Diencephalon (tissue), 1 donor: ENCODE measurements at places on chromosomes 7 and 10. TPM values are rescaled to one million over a fixed set of nuclear protein-coding genes. Genes with fewer than 3 reads are reported as not detected.

Gene AGAP5
- 9.9 TPM for total RNA-seq

Gene ABCB4
- 2.3 TPM for total RNA-seq

Gene CYP2C8
- total RNA-seq, result 4.2 TPM

Gene RNF32
- total RNA-seq, result 2.5 TPM

Gene BMPER
- total RNA-seq, result 12.2 TPM

Gene ELN
- total RNA-seq, result 33.2 TPM

Gene PCGF6
- total RNA-seq, result 13.4 TPM

Gene METTL2B
- 46.6 TPM for total RNA-seq

Gene MMD2
- 8.5 TPM for total RNA-seq

Gene P4HA1
- total RNA-seq, result 46.4 TPM

Gene LRRD1
- 0.92 TPM for total RNA-seq

Gene C10orf67
- total RNA-seq, result 1.2 TPM

Gene CCDC172
- total RNA-seq, result not detected

Gene SPDYE2B
- total RNA-seq, result not detected

Gene TYW1B
- total RNA-seq, result 2.8 TPM

Gene C10orf53
- not detected for total RNA-seq

Gene IL6
- total RNA-seq, result not detected

Gene PON2
- total RNA-seq, result 141 TPM

Gene CHST3
- 12.2 TPM for total RNA-seq

Gene HSPA12A
- 41.1 TPM for total RNA-seq

Gene STEAP1B
- total RNA-seq, result 1.8 TPM

Gene NEURL1
- total RNA-seq, result 33.4 TPM

Gene BUD23
- total RNA-seq, result 36.7 TPM

Gene SPDYE16
- total RNA-seq, result 0.23 TPM
